Effector memory CD4-positive, alpha-beta T cell (primary cell): ENCODE measurements at places on chromosomes 4 and X.

DNA sequence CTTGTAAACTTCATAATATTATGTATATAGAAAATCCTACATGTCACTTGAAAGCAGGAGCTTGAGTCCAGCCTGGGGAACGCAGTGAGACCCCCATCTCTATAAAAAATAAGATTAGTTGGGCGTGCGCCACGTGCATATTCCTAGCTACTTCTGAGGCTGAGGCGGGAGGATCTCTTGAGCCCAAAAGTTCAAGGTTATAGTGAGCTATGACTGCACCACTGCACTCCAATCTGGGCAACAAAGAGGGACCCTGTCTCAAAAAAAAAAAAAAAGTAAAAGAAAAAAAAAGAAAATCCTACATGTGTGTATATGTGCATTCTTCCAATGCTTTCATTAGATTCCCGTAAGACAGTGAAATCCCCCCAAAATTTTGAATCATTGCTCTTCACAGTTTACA, 1.7 kb downstream of the SEC31A start:
- H3K27ac ChIP-seq, result no peak overlapping the region
- no peaks in the 10 kb centered on the region for H3K27me3 ChIP-seq
- H3K36me3 ChIP-seq, result peaks cover 4% of the 10 kb centered on the region
- peak overlapping the region; percentile 91 for H3K4me3 ChIP-seq
- DNase-seq, result no peak

GRCh38 chr4:31374256-31374960, 654.2 kb downstream of the PCDH7 start:
- H3K27me3 ChIP-seq, result no peaks in the 10 kb centered on the region
- DNase-seq, result no peak
- no peak overlapping the region for H3K27ac ChIP-seq
- H3K4me1 ChIP-seq, result no peaks in the 10 kb centered on the region
- no peak overlapping the region for H3K4me3 ChIP-seq
- H3K36me3 ChIP-seq, result no peaks in the 10 kb centered on the region

- no peaks in the 10 kb centered on the region for H3K27me3 ChIP-seq
- DNase-seq, result no peak
- no peaks in the 10 kb centered on the region for H3K4me1 ChIP-seq
- no peaks in the 10 kb centered on the region for H3K36me3 ChIP-seq
- H3K27ac ChIP-seq, result no peak overlapping the region
- H3K4me3 ChIP-seq, result no peak overlapping the region
Observed at GRCh38 chr4:180823108-180823507, 1420.1 kb upstream of the TENM3 start.

DNA sequence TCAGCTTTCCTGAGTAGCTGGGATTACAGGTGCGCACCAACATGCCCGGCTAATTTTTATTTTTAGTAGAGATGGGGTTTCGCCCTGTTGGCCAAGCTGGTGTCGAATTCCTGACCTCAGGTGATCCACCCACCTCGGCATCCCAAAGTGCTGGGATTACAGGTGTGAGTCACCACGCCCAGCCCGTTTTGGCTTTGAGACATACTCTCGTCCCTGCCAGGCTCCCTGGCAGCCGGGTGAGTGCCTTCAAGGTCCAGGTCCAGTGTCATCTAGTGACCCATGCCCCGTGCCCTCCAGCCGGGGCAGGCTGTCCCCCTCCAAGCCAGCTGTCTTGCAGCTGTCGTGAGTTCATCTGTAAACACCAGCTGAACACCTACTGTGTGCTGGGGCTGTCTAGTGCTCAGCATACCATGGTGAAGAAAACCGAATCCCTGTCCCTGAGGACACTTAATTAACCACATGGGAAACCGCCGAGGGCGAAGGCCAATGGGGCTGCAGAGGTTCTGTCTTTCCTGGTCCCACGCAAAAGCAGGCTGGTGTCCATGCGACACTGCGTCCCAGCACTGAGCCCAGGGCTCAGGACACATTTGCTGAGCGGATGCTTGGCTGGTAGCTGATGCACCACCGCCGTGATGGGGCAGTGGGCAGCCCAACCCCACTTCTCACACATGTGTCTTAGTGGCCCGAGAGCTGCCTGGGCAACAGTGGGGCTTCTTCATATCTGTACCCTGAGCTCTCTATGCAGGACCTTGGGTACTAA, 21.9 kb downstream of the NSG1 start:
- no peaks in the 10 kb centered on the region for H3K4me1 ChIP-seq
- no peaks in the 10 kb centered on the region for H3K27me3 ChIP-seq
- H3K27ac ChIP-seq, result no peak overlapping the region
- H3K36me3 ChIP-seq, result no peaks in the 10 kb centered on the region
- H3K4me3 ChIP-seq, result no peak overlapping the region

- no peak overlapping the region for H3K27ac ChIP-seq
- no peaks in the 10 kb centered on the region for H3K4me1 ChIP-seq
- no peak overlapping the region for H3K4me3 ChIP-seq
- no peak for DNase-seq
- H3K27me3 ChIP-seq, result no peaks in the 10 kb centered on the region
Observed at GRCh38 chrX:49970674-49971073, 48.3 kb downstream of the CLCN5 start.

GRCh38 chr4:11483046-11483445, 54.4 kb upstream of the HS3ST1 start:
- no peak overlapping the region for H3K27ac ChIP-seq
- DNase-seq, result no peak
- H3K4me3 ChIP-seq, result no peak overlapping the region
- no peaks in the 10 kb centered on the region for H3K36me3 ChIP-seq
- no peaks in the 10 kb centered on the region for H3K27me3 ChIP-seq
- peaks cover 3% of the 10 kb centered on the region for H3K4me1 ChIP-seq

DNA sequence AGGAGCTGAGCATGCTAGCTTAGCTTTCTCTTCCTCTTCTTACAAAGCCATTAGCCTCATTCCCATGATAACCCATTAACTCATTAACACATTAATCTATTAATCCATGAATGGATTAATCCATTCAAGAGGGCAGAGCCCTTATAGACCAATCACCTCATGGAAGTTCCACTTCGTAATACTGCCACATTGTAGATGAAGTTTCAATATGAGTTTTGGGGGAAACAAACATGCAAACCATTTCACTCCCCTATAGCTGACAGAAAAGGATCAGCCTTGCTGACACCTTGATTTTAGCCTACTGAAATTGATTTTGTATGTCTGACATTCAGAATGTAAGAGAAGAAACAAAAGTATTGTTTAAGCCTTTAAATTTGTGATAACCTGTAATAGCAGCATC, 251.8 kb upstream of the GALNTL6 start:
- no peak overlapping the region for H3K27ac ChIP-seq
- no peak for DNase-seq
- no peaks in the 10 kb centered on the region for H3K36me3 ChIP-seq

- no peak overlapping the region for H3K27ac ChIP-seq
- H3K4me1 ChIP-seq, result no peaks in the 10 kb centered on the region
- peaks cover 7% of the 10 kb centered on the region for H3K27me3 ChIP-seq
- H3K36me3 ChIP-seq, result no peaks in the 10 kb centered on the region
Observed at GRCh38 chr4:169024762-169025161, 14.7 kb upstream of the CBR4 start.

GRCh38 chr4:118770741-118771187, 65.2 kb downstream of the SEC24D start:
- H3K4me3 ChIP-seq, result no peak overlapping the region
- no peak for DNase-seq
- H3K4me1 ChIP-seq, result no peaks in the 10 kb centered on the region
- H3K36me3 ChIP-seq, result peaks cover 13% of the 10 kb centered on the region
- no peak overlapping the region for H3K27ac ChIP-seq

GRCh38 chrX:57232658-57233360, 53.7 kb upstream of the FAAH2 start:
- H3K4me1 ChIP-seq, result no peaks in the 10 kb centered on the region
- H3K27me3 ChIP-seq, result no peaks in the 10 kb centered on the region
- H3K4me3 ChIP-seq, result no peak overlapping the region
- H3K27ac ChIP-seq, result no peak overlapping the region
- H3K36me3 ChIP-seq, result no peaks in the 10 kb centered on the region

- DNase-seq, result no peak
- H3K27ac ChIP-seq, result no peak overlapping the region
- H3K4me1 ChIP-seq, result no peaks in the 10 kb centered on the region
Observed at GRCh38 chr4:24321616-24322015, 262.7 kb downstream of the DHX15 start.

DNA sequence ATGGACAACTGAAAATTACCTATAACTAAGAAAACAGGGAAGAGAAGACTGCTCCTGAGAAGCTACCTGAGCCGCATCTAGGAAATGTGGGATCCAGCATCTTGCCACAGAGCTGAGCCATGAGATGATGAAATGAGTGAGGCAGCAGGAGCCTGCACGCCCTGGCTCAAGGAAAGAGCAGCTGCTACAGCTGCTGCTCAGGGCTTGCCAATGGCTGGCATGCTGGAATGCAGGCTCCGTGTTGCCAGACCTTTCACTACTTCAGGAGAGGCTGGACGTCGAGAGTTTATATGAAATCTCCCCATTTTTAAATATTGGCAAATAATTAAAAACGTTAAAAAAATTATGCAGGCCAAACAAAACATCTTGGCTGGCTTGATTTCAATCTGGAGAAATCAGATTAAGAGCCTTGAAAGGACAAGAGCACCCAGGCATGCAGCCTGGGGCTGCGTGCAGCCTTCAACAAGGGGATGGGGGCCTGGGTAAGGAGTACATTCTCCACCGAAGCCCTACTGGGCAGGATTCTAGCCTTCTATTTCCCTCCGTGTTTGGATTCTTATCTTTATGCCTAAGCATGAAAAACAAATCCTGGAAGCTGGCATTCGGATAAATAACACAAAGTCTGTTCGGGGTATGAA, 227.6 kb downstream of the NR3C2 start:
- H3K36me3 ChIP-seq, result no peaks in the 10 kb centered on the region
- H3K4me1 ChIP-seq, result peaks cover 11% of the 10 kb centered on the region
- no peaks in the 10 kb centered on the region for H3K27me3 ChIP-seq
- no peak overlapping the region for H3K27ac ChIP-seq
- DNase-seq, result no peak

- no peaks in the 10 kb centered on the region for H3K27me3 ChIP-seq
- H3K36me3 ChIP-seq, result no peaks in the 10 kb centered on the region
- H3K4me1 ChIP-seq, result no peaks in the 10 kb centered on the region
Observed at GRCh38 chrX:69136546-69137331, 28.5 kb downstream of the PJA1 start.

GRCh38 chrX:19005909-19006308, 22.0 kb upstream of the PHKA2 start:
- H3K4me1 ChIP-seq, result no peaks in the 10 kb centered on the region
- no peak overlapping the region for H3K27ac ChIP-seq
- H3K36me3 ChIP-seq, result no peaks in the 10 kb centered on the region

GRCh38 chr4:148778980-148779675, 336.9 kb upstream of the NR3C2 start:
- DNase-seq, result no peak
- H3K4me3 ChIP-seq, result no peak overlapping the region
- no peak overlapping the region for H3K27ac ChIP-seq
- H3K36me3 ChIP-seq, result no peaks in the 10 kb centered on the region
- H3K4me1 ChIP-seq, result no peaks in the 10 kb centered on the region

DNA sequence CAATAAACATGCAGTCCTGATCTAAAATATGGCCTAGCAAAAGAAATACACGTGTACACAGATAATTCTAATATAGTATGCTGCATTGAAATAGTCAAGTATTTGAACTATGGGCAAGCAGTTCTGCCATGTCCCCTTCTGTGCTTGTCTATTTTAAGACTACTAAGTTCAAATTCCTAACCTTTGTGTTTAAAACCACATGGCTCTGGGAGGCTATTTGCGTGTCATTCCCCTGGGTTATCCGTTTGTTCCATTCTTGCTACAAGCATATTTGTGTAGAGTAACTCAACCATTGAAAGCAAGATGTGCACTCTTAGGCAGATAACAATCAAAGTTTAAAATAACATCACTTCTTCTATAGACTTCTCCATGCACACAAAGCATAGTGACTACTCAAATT, 25.4 kb upstream of the TBC1D1 start:
- no peaks in the 10 kb centered on the region for H3K27me3 ChIP-seq
- no peaks in the 10 kb centered on the region for H3K4me1 ChIP-seq
- H3K36me3 ChIP-seq, result peaks cover 5% of the 10 kb centered on the region
- no peak overlapping the region for H3K4me3 ChIP-seq
- no peak for DNase-seq
